Stimulated activated CD4-positive, alpha-beta T cell treated with anti-CD3 and anti-CD28 coated beads, TNF-alpha, amount 100 ng/mL, for 4 hours (primary cell): ENCODE measurements at places on chromosomes 16 and 17.

DNA sequence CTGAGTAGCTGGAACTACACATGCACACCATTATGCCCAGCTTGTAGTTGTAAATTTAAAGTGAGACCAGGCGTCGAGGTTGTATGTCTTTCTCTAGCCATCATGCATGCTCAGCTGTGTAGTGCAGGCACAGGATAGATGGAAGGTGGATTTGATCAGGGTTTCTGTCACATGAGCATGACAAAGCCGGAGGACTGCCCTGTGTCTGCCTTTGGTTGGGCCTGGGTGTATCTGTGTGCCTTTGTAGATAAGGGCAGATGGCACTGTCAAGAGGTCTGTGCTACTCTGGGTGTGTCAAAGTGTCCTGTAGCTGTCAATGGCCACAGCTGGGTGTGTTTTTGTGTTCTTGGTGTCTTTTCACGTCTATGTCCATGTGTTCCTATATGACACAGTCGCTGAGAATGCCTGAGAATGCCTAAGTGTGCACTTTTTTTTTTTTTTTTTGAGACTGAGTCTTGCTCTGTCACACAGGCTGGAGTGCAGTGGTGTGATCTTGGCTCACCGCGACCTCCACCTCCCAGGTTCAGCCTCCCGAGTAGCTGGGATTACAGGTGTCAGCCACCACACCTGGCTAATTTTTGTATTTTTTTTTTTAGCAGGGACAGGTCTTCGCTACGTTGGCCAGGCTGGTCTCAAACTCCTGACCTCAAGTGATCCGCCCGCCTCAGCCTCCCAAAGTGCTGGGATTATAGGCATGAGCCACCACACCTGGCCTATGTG, 4.1 kb upstream of the NAGS start:
- no peak for DNase-seq

- no peak for DNase-seq
Observed at GRCh38 chr17:76480632-76481031, 13.2 kb downstream of the AANAT start.

DNA sequence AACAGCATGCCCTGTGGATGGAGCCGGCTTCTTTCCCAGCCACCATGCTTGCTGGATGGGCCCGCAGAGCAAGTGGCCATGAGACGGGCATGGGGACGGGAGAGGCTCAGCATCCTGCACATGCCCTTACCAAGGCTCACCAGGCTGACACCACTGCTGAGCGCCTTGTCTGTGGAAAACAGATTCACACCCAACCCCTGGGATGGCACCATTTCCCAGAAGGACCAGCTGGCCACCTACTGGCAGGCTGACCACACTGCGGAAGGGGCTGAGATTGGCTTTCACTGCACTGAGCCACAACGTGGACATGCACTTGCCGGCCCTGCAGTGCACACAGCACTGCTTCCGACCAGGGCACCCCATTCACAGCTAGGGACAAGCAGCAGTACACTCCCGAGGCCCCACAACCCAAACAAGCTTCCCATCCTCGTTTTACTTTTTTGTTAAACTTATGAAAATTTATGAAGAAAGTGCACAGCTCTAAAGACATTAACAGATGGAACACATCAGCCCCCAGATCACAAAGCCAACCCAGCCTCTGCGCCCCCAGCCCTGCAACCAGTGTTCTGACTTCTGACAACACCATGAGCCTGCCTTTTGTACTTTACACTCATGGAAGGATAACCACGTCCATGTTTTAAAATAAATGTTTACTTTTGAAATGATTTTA, 13.9 kb upstream of the KRTAP17-1 start:
- no peak for DNase-seq

- no peak for DNase-seq
Observed at GRCh38 chr17:52106638-52107261, 51.8 kb downstream of the CA10 start.

GRCh38 chr16:4495766-4496165, 19.6 kb downstream of the HMOX2 start:
- no peak for DNase-seq

GRCh38 chr17:2841606-2842005, 45.4 kb downstream of the RAP1GAP2 start:
- no peak for DNase-seq

- no peak for DNase-seq
Observed at GRCh38 chr17:61002316-61002736, 324.7 kb downstream of the BCAS3 start.

DNA sequence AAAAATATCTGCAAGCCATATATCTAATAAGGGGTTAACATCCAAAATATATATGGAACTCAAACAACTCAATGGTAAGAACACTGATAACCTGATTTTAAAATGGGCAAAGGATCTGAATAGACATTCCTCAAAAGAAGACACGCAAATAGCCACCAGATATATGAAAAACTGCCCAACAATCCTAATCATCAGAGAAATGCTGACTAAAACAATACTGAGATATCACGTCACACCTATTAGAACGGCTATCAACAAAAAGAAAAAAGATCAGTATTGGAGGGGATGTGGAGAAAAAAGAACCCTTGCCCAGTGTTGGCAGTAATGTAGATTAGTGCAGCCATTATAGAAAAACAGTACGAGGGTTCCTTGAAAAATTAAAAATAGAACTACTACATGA, 97.2 kb downstream of the CEP112 start:
- no peak for DNase-seq
